Stimulated activated CD4-positive, alpha-beta T cell treated with anti-CD3 and anti-CD28 coated beads, Interleukin-15, amount 100 ng/mL, for 24 hours (primary cell): ENCODE measurements at places on chromosomes 11 and 22.

- DNase-seq: no peak
These were observed 19.2 kb downstream of the PDE2A start for GRCh38 chr11:72655014-72655413.

DNA sequence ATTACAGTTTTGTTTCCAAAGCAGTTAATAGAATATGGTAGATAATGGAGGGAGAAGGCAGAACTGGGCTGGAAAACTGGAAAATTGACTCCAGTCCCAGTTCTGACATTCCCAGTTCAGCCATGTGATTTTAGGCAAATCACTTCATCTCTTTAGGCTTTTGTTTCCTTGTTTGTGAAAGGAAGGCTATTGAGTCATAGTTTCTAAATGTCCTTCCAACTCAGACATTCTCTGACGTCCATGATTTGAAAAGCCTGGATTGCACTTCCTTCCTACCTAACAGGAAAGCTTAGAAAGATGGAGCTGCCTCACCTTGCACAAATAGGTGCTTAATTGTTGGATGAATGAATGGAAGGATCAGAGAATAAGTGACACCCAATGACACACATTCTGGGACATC, 19.8 kb upstream of the GALNT18 start:
- DNase-seq: no peak

GRCh38 chr11:120420572-120420971, 84.4 kb downstream of the ARHGEF12 start:
- no peak for DNase-seq

- peak; percentile 35 for DNase-seq
These were observed 79.3 kb upstream of the CRTAM start for GRCh38 chr11:122758974-122759373.

DNA sequence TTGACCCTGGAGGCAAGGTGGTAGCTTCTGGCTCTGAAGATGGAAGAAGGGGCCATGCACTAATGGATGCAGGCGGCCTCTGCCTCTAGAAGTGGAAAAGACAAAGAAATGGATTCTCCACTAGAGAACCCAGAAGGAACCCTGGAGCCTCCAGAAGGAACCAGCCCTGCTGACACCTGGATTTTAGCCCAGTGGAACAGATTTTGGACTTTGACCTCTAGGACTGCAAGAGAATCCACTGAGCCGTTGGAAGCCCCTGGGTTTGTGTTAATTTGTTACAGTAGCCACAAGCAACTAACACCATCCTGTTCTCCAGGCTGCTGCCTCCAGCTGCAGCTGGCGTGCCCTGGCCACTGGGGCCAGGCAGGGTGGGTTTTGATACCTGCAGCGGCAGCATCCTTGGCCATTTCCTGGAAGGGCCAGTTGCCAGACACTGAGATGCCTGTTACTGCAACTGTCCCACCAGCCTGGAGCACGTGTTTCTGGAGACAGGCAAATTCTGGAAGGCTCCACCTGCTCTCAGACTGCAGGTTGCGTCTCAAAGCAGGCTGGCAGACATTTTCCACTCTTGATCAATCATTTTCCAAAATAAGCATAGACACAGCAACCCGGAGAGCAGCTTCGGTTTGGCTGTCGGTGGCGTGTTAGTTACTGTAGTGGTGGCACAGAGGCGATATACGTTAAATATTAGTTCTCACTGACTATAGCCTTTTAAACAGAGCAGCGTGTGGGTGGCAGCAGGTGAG, 76.8 kb upstream of the PARVG start:
- DNase-seq: no peak

GRCh38 chr22:20566420-20567260, 59.2 kb downstream of the MED15 start:
- peak; percentile 55 for DNase-seq

GRCh38 chr22:29208879-29209623, 3.4 kb downstream of the EMID1 start:
- no peak for DNase-seq

GRCh38 chr11:66012371-66012945, 650 bp downstream of the CST6 start:
- DNase-seq: no peak

- DNase-seq: no peak
These were observed 113.5 kb downstream of the MN1 start for GRCh38 chr22:27687984-27688545.

GRCh38 chr11:12389676-12390657, 12.6 kb downstream of the PARVA start:
- no peak for DNase-seq

DNA sequence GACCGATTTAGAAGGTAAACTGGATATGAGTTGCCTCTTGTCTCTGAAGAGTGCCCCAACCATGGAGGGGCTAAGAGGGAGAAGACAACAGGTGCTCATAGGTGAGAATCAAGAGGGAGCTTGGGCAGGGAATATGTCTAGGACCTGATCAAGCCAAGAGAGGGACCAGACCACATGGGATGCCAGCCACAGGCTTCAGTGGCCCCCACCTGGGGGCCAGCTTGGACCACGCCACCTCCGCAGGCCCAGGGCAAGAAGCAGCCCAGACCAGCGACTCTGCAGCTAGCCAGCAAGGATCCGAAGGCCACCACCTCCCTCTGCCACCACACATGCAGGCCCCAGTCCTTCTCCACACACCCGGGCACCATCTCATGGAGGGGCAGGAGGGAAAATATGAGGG, 92.5 kb upstream of the LDLRAD3 start:
- DNase-seq: no peak
